ENCODE measurements at places on chromosomes 5 and 9. TPM values are rescaled to one million over a fixed set of nuclear protein-coding genes. Genes with fewer than 3 reads are reported as not detected.

POLK gene
- total RNA-seq: 29.5 TPM

DNA sequence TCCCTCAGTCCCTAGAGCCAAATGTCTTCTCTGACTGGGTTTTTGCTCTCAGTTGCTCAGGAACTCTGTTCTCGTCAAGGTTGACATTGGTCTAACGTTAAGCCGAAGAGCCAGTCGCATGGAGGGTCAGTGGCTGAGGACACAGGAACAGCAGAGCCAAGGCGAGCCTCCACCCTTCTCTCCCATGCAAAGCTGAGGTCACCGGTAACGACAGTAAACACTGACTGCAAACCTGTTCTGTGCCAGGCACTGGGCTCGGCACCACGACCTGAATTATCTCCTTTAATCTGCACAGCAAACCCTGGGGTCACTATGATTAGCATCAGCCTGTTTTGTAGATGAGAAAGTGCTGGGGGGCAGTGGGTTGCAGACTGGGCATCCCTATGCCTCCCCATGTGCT, 171.0 kb downstream of the COL23A1 start:
- DNase-seq: no peak

- no peak for DNase-seq
Measured at GRCh38 chr5:17037751-17038150, 101.7 kb upstream of the MYO10 start.

GRCh38 chr5:43336159-43336558, 22.9 kb upstream of the HMGCS1 start:
- no peak for DNase-seq

DNA sequence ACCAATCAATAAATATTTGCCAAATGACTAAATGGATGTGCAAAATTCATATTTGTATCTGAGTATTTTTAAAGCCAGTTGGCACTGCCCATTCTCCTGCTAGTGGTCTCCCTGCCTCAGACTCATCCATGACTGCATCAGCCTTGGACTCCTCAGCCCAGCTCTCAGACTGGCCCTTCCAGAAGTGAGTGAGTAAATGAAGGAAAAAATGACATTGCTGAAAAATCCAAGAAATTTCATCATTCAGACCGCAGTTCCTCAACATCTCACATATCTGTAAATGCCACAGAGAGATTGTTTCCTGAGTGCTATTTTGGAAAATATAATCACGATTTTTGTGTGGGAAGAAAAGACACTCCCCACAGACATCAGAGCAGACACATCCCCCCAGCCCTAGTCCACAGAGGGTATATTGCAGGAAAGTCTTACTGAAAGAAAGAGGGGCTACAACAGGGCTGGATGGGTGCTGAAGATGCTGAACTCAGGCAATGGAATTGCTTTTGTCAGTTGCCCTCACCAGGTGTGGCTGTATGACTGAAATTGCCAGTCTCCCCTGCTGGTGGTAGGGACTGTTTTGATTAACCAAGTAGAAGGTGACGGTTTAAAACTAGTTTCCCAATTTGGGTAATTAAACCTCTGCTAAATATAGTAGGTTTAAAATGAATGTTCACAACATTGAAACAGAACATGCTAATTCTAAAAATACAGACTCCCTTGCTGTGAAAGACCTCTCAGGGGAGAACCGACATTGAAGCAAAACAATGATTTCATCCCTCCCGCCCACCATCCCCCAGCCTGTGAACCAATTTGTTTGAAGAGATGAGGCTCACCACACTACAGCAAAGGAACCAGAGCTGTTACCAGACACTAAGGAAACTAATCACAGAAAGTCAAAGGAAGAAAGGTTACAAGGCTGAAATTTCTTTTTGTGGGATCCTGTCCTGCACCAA, 158.8 kb downstream of the DEPDC1B start:
- no peak for DNase-seq

- DNase-seq: no peak
Measured at GRCh38 chr5:121748686-121749085, 103.0 kb upstream of the FTMT start.

DNA sequence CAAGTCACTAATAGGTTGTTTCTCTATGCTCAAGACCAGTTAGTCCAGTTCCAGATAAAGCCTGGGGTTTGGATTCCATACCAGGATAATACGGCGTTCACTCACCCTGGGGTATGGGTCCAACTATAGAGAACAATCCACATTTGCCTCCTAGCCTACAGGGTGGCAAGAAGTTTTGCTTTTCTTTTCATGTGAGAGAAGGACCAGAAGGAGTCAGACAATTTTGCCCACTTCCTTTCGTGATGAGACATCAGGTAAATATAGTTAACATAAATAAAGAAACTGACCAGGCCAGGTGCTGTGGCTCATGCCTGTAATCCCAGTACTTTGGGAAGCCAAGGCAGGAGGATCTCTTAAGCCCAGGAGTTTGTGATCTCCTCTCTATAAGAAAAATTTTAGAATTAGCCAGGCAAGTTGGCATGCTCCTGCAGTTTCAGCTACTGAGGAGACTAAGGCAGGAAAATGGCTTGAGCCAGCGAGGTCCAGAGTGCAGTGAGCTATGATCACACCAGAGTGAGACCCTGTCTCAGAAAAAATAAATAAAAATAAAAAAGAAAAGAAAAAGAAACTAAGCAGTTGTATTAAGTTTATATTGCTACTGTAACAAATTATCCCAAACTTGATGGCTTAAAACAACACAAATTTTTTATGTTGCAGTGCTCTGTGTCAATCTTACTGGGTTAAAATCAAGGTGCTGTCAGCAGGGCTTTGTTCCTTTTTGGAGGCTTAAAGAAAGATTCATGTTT, 7.5 kb upstream of the REEP5 start:
- no peak for DNase-seq

DNA sequence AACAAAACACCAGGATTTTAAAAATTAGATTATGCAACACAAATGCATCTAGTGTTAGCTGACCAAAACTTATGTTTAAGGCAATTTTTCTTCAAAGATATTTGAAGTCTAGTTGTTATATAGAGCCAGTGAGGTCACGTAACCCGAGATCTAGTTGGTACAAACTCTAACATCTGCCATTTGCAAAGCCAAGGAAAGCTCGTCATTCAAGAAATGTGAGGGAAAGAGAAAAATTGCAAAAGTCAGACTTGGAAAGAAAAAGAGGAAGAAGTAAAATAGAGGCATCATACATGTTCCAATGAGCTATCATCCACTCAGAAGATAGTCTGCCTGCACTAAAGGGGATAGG, 293.4 kb upstream of the PUM3 start:
- no peak for DNase-seq

- no peak for DNase-seq
Measured at GRCh38 chr9:111644195-111644772, 13.2 kb downstream of the DNAJC25 start.

DNA sequence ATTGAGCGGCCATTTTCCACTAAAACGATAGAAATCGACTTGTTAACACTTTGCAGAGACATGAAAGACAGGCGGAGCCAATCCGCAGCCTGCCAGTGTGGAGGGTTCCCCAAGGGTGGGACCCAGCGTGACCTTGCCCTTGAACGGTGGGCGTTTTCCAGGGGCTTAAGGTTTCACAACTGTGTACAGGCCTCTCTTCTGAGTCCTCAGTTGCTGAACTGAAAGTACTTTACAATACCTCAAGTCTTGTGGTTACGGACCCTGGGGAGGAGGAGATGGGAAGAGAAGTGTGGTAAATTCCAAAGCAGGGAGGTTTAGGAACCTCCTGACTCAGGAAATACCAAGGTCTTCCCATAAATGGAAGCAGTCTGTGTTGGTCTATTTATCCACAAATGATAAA, 68.2 kb upstream of the CKMT2 start:
- no peak for DNase-seq

DNA sequence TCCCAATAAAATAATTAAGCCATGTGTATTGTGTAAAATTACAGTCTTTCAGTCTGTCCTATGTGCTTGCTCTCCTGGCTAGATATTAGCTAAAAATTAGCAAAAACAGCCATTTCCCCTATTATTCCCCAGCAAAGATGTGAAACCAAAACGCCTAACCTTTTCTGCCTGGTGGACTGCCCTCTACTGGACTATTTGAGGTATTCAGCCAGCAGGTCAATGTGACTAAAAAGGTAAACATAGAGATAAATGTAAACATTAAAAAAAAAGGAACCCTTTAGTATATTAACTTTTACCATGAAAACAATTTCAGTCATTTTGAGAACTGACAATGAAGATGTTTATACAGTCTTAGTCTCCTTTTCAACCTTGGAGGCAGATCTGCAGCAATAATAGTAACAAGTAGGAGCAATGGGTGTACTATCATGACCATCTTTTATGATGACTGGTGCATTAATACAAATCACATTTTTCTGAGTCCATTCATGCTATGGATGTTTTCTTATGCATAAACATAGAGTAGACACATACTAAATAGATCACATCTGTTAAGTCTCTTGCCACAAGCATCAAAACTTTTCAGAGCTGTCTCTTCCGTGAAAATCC, 10.1 kb downstream of the ATG12 start:
- no peak for DNase-seq

- DNase-seq: no peak
Measured at GRCh38 chr5:93305984-93306383, 275.0 kb downstream of the NR2F1-AS1 start.

DNA sequence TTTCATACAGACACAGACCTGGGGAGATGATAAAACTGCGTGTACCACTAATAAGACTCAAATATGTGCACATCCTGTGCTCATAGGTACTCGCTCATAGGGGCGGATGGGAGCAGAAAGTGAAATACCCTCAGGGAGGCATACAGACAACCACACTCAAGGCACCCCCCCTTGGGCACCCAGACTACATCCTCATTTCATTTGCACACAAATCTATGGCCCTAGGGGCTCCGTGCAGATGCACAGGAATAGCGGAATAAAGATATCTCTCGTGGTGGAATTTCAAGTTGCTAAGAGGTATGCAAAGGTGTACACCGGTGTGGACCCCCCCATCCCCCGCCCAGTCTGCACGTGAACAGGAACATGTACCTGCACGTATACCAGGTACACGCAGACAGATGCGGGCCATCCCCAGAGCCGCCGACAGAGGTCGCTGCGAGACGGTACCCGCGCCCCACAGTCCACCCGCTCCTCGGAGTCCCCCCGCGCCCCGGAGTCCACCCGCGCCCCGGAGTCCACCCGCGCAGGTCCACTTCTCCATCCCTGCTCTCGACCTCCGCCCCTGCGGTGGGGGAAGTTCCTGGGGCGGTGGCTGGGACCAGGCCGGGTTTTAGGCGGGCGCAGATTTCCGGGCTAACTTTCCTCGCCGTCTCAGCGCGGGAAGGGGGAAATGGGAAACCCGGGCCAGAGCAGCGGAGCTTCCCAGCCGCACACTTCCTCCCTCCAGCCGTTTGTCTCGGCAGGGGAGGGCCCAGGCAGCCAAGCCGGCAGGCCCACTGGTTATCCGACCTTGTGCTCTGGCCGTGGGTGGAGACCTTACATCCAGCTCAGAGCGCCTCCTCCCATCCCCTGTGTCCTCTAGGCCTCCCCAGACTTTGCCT, 1.0 kb upstream of the IL12B start:
- DNase-seq: peak; percentile 76

PCDHB7 gene
- 3.2 TPM for total RNA-seq

NDST1 gene
- 139 TPM for total RNA-seq

DNA sequence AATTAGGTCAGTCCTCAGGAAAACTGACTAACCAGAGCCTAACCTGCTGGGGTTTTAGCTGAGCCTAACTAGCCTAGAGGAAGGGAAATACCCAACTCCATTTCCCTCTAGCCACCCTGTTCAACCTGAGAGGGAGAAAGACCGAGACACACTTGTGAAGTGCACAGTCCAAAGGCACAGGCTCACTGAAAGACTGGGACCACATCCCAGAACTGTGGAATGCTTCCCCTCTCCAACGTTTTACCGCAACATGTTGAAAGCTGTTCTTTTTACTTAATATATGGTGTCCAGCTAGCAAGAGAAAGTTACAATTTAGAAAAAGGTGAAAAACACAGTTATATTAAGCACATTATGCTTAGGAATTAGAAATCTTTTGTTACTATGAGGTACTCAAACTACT, 76.8 kb upstream of the SIMC1 start:
- DNase-seq: no peak

NOP16 gene
- total RNA-seq: 19.9 TPM

PCSK1 gene
- 0.08 TPM for total RNA-seq

- DNase-seq: no peak
Measured at GRCh38 chr5:178839319-178839704, 20.4 kb upstream of the ZNF354B start.

C6 gene
- 4.7 TPM for total RNA-seq

- DNase-seq: no peak
Measured at GRCh38 chr5:36644727-36645126, 38.3 kb downstream of the SLC1A3 start.

DNA sequence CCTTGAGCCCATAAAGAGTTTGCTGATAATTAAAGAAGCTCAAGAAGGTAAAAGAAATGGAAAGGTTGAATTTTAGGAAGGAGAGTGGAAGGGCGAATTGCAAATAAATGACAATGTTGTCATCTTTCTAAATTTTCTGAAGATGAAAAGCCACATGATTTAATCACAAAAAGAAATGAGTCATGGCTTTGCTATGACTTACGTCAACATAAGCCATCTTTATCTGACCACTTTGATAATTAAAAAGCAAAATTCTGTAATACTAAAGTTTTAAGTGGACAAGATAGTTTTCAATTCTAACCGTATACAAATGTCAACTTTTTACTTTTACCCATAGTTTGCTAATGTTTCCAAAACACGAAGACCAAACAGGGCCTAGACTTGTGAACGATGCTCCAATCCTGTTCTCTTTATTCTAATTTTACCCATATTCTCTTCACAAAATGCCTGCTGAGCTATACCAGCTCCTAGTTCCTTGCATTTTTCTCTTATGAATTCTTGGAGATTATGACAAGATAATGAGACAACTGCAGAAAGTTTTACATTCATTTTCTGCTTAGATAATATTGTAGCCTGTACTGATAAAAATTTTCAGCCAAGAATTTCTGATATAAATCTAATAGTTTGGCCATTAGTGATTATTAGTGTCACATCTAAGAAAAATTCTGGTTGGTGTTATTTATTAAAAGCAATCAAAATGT, 21.8 kb upstream of the PRUNE2 start:
- no peak for DNase-seq

- no peak for DNase-seq
Measured at GRCh38 chr5:95907067-95907705, 54.5 kb downstream of the ELL2 start.

GRCh38 chr5:167269146-167269545, 1022.3 kb upstream of the WWC1 start:
- DNase-seq: no peak

GRCh38 chr5:112385566-112385965, 33.5 kb downstream of the EPB41L4A start:
- DNase-seq: no peak

DNA sequence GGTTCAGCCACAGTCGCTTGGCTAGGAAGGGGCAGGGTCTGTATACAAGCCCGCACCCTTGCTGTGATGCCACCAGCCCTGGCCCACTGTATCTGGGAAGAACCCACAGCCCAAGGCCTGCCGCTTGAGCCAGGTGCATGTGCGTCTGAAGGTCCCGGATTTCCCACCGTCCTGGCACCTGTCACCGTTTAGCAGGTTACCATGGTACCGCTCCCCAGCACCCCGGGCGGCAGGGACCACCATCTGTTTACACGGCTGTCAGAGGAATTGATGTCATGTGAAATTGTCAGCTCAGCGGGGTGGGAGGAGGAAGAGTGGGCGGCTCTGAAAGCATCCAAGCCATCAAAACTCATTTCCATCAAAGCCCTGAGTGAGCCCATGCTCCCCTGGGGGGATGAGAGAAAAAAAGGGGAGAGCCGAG, 92.7 kb downstream of the HRH2 start:
- no peak for DNase-seq

ALDOB gene
- 1.0 TPM for total RNA-seq
